ENCODE measurements at places on chromosomes 2 and 18. TPM values are rescaled to one million over a fixed set of nuclear protein-coding genes. Genes with fewer than 3 reads are reported as not detected.

DNA sequence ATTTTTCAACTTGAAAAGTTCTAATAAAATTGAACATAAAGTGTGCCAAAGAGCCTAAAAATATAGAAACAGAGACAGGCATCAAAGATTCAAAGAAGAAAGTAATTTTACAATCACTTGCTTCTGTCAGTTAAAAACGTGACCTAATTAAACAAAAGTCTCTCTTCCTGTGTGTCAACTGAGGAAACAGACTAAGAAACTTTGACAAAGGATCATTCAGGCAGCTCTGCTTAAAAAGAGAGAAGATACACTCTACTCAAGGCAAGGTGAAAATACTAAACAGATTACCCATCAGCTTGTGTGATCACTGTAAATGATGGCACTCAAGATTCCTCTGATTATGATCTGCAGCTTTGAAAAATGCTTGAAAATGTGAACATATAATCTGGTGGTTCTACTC is 47.8 kb downstream of the DYM start:
- no peaks in the 10 kb centered on the region for H3K4me1 ChIP-seq
- no peak overlapping the region for H3K27ac ChIP-seq
- H3K4me3 ChIP-seq, result no peak overlapping the region
- H3K36me3 ChIP-seq, result peaks cover 11% of the 10 kb centered on the region
- no peaks in the 10 kb centered on the region for H3K27me3 ChIP-seq

DNA sequence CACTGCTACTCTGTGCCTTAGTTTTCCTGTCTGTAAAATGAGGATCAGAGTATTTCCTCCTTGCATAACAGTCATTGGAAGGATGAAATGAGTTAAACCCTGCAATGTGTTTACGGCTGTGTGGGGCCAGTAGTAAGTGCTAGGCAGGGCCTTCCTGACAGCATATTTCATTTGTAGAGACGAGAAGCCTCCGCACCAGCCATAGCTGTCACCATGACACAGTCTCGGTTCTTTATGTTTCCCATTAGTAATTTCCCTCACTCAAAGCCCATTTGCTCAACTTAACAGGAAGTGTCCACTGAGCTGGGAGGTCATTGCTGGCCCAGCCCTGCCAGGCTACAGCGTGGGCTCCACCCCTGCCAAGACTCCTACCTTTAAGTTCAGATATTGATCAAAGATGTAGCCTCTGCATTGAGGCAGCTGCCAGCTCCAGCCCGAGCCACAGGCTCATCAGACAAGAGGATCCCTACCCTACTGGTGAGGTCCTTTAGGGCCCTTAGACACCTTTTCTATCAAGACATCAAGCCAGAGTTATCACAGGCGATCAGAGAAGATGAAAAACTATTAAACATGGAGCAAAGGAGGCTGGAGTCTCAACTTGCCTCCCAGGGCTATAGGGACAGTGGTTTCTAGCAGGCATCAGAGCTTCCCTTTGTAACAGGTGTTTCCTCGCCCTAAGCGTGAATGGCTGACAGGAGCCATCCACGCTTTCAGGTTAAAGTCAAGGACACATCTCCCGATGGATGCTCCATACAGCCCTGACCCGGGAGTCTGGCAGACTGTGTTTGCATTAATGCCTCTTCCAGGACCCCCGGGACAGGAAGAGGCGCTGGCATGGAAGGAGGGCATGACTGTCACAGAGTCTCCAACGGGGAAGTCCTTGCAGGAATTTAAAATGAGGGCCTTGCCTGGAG is 251.7 kb downstream of the NDUFA10 start:
- peak; percentile 17 for DNase-seq
- H3K36me3 ChIP-seq, result no peaks in the 10 kb centered on the region
- H3K4me1 ChIP-seq, result no peaks in the 10 kb centered on the region
- no peaks in the 10 kb centered on the region for H3K27me3 ChIP-seq
- H3K27ac ChIP-seq, result no peak overlapping the region

DNA sequence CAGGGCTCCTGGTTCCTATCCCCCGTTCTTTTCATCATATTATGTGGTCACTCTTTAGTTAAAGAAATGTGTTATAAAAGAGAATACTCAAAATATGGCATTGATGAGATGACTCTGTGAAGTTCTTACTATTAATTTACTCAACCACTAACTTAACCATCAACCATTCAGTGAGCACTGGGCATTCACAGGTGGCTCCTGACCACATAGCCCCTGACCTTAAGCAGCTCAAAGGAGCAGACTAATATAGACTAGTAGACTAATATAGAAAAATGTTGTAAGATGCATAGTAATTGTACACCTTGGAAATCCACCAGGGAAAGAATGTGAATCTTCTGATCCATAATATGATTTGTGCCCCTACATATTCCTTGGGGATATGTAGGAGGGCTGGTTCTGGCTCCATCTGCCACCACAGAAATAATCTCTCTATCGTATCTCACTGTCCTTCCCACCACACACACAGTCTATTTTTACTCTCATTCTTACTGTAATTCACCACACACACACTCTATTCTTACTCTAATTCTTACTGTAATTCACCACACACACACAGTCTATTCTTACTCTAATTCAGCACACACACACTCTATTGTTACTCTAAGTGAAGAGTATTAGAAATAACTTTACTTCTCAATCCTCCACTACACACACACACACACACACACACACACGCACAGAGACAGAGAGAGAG is 188.9 kb upstream of the ITGA4 start:
- no peak overlapping the region for H3K27ac ChIP-seq
- no peaks in the 10 kb centered on the region for H3K4me1 ChIP-seq
- H3K27me3 ChIP-seq, result no peaks in the 10 kb centered on the region
- H3K4me3 ChIP-seq, result no peak overlapping the region
- no peak for DNase-seq

Gene GPR45
- total RNA-seq, result not detected

DNA sequence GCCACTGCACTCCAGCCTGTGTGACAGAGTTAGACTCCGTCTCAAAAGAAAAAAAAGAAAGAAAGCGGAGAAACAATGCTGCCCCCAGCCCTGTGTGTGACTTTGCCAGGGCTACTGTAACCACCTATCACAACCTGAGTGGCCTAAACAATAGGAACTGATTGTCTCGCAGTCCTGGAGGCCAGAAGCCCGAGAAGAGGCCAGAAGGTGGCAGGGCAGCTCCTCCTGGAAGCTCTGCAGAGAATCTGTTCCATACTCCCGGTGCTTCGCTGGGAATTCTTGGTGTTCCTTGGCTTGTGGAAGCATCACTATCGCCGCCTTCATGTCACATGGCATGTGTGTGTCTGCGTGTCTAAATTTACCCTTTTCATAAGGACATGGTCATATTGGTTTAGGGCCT is 14.4 kb upstream of the RAB17 start:
- DNase-seq, result no peak
- peaks cover 12% of the 10 kb centered on the region for H3K4me1 ChIP-seq
- no peaks in the 10 kb centered on the region for H3K27me3 ChIP-seq
- no peak overlapping the region for H3K4me3 ChIP-seq
- no peaks in the 10 kb centered on the region for H3K36me3 ChIP-seq

GRCh38 chr2:14628901-14629300 is 3.6 kb upstream of the LRATD1 start:
- H3K4me3 ChIP-seq, result no peak overlapping the region
- no peaks in the 10 kb centered on the region for H3K36me3 ChIP-seq
- no peak for DNase-seq
- H3K4me1 ChIP-seq, result peaks cover 9% of the 10 kb centered on the region
- peaks cover 10% of the 10 kb centered on the region for H3K27me3 ChIP-seq

Gene C2orf80
- not detected for total RNA-seq

Gene TUBA3E
- not detected for total RNA-seq

Gene SNORC
- 0.96 TPM for total RNA-seq

- H3K4me1 ChIP-seq, result peaks cover 13% of the 10 kb centered on the region
- H3K4me3 ChIP-seq, result no peak overlapping the region
- H3K27ac ChIP-seq, result no peak overlapping the region
- no peaks in the 10 kb centered on the region for H3K27me3 ChIP-seq
- DNase-seq, result no peak
These were observed 44.9 kb downstream of the NRP2 start for GRCh38 chr2:205727174-205727573.

GRCh38 chr2:105718846-105719481 is 25.7 kb upstream of the NCK2 start:
- no peaks in the 10 kb centered on the region for H3K27me3 ChIP-seq
- no peak for DNase-seq
- H3K36me3 ChIP-seq, result no peaks in the 10 kb centered on the region
- no peak overlapping the region for H3K27ac ChIP-seq

Data from upper lobe of right lung (tissue), 1 donor.